Umbilical cord (tissue), 2 donors: ENCODE measurements at places on chromosomes 5 and 9. TPM values are rescaled to one million over a fixed set of nuclear protein-coding genes. Genes with fewer than 3 reads are reported as not detected.

NEUROG1 gene
- not detected for total RNA-seq

BASP1 gene
- 170 TPM for total RNA-seq

CAVIN4 gene
- 2.4 TPM for total RNA-seq

PCDH12 gene
- total RNA-seq, result 5.1 TPM

C9orf153 gene
- 0.72 TPM for total RNA-seq
